ENCODE measurements at places on chromosomes 16 and 17.

GRCh38 chr17:55555772-55556171 lies 44.5 kb upstream of the SMIM36 start:
- no peak for DNase-seq

- no peak for DNase-seq
These were observed 162.7 kb upstream of the CDC42EP4 start for GRCh38 chr17:73474370-73474988.

DNA sequence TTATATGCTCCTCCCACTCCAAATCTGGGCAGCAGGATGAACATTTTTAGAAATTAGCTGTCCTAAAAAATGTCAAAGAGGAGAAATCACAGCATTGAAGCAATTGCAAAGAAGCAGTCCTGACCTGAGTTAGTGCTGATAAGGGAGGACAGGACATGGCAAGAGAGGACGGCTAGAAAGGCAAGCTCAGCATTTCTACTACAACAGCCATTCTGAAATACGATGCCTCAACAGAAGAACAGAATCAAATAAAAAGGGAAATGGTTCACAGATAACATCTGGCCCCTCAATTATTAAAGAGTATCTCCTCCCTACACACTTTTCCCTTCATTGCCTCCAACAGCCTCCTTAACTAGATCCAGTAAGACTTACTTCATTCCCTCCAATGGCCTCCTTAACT lies 18.3 kb downstream of the VPS53 start:
- no peak for DNase-seq

DNA sequence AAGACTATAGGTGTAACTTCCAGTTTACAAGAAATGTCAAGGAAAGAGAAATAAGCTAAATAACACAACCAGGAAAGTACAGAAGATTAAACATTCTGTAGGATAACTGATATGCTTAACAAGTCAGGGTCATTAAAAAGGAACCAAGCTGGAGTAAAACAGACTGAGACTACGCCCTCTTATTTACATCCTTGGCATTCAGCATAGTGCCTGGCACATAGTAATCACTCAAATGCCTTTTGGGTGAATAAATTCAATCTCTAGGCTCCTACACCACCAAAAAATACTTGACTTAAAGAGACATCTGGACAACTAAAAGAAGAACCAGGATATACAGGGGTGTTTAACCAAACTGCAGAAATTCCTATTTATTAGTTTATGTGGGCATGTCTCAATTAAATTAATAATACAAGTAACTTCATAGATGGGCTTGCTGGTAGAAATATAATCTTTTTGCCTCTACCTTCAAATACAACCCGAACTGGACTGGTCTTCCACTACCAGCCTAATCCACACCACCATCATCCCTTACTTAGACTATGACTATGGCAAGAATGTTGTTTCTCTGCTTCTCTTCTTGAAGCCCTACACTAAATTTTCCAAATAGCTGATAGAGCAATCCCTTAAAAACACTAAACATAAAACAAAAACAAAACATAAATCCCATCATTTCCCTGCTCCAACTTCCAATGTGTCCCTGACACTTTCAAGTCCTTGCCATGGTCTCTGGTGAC lies 47.7 kb upstream of the ULK2 start:
- DNase-seq: no peak

- DNase-seq: no peak
These were observed 843.7 kb downstream of the CDH11 start for GRCh38 chr16:64278196-64278595.

- DNase-seq: no peak
These were observed 5.9 kb downstream of the FOXJ1 start for GRCh38 chr17:76134911-76135809.

DNA sequence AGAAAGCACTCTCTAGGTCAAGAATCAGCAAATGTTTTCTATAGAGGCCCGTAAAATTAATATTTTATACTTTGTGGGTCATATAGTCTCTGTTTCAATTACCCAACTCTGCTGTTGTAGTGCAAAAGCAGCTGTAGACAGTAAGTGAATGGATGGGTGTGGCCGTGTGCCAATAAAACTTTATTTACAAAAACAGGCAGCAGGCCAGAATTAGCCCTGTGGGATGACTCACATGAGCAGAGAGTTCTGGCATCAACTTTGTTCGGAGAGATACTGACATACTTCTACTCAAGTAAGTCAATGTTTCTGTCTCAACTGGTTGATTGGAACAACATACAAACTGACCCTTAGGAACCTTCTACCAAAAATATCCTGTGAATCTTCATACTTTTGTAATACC lies 616.2 kb downstream of the MAF start:
- no peak for DNase-seq

GRCh38 chr16:88375996-88376834 lies 6.5 kb upstream of the ZNF469 start:
- DNase-seq: no peak

DNA sequence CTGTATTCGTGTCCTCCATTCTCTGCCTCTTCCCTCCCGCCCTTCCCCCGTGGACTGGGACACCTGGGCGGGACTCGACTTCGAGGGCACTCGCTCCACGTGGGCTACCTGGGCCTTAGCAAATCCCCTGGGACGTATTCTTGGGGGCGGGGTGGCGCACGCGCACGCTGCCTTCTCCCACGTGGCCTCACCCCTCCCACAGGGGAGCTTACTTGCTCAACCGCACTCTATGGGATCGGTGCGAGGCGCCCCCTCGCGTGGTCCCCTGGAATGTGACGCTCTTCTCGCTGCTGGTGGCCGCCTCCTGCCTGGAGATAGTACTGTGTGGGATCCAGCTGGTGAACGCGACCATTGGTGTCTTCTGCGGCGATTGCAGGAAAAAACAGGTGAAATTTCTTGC lies 3.5 kb downstream of the VMO1 start:
- no peak for DNase-seq

DNA sequence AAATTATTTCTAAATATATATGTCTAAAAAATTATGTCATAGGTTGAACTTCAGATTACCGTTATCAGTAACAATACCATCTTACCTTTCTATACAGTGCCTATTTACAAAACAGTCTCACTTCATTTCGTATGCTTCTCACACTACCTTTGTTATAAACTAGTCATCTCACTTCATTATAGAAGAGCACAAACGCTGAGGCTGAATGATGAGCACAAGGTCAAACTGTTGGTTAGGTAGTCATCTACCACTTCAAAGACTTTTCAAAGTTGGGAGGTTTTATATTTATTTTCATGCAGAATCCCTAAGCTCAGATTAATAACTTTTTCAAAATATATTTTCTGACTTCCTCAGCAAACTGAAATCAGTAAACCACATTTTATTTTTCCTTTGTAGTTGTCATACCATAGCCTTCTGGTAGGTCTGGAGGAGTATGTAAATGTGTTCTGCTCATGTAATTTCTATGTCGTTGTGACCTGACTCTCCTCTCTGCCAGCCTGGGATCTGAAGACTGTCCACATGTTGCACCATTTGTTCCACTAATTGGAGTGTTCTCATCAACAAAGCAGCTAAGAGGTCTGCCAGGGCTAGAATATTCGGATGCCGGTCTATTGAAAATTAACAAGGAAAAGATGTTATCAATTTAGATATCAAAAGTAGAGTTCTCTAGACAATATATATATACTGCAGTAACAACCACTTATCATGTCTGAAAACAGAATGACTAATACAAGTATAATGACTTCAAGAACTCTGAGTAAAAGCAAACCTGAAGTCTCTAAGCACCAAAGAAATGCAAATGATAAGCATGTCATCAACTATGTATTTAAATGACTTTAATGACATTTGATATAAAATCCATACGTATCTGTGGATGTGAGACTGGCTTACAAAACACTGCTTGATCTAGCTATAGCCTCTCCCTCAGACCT lies 73.9 kb downstream of the CEP95 start:
- no peak for DNase-seq

DNA sequence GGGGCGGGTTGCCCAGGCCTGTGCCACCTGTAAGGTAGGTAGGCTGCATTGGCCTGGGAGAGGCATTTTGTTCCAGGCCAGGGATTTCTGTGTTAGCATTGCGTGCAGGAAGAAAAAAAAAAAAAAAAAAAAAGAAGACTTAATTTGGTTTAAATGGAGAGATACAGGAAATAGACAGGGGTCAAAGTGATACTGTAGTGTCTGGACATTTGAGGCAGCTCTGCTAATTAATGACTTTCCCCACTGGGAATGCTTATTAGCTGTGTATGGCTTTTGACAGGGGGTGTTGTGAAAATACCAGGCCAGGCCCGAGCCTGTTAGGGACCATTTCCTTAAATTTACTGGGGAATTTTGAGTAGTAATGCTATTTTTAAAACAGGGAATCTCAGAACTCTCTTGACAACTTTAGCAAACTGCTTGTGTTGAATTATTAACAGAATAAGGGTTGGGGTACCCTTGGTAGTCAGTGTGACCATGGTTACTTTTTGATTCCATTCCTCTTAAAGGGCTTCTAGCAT lies 1.0 kb downstream of the MAP2K4 start:
- no peak for DNase-seq

DNA sequence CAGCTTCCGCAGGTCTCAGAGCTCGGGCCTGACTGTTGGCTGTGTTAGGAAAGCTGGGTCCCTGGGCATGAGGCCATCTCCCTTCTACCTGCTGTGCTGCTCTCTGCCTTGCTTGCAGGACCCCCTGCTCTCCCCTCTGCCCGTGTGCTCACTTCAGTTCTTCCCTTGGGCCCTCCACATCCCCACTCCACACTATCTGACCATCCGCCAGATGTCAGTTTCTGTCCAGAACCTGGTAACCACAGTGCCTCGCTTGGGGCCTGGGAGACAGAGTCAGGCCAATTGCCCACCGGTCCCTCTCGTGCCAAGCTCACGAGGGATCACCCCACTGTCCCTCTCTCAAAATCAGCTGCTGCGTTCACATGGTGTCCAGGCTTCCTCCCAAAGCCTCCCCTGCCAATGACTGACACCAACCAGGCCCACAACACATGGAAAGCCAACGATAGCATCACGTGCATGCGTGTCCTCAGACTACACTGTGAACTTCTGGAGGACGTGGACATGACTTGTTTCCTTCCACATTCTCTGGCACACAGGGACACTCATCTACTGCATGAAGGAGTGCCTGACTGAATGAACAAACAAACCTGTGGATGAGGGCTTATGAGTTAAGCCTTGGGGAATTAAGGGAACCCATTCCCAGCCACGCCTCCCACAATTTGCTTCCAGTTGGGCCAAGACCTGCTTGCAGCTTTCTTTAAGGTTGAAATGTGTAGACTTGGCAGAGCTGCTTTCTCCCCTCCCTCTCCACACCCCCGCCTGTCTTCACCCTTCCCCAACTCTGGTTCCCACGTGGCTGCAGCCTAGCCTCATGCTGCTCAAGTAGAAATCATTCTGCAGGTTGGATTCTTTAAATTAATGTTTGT lies 72.5 kb upstream of the ZNF423 start:
- no peak for DNase-seq

DNA sequence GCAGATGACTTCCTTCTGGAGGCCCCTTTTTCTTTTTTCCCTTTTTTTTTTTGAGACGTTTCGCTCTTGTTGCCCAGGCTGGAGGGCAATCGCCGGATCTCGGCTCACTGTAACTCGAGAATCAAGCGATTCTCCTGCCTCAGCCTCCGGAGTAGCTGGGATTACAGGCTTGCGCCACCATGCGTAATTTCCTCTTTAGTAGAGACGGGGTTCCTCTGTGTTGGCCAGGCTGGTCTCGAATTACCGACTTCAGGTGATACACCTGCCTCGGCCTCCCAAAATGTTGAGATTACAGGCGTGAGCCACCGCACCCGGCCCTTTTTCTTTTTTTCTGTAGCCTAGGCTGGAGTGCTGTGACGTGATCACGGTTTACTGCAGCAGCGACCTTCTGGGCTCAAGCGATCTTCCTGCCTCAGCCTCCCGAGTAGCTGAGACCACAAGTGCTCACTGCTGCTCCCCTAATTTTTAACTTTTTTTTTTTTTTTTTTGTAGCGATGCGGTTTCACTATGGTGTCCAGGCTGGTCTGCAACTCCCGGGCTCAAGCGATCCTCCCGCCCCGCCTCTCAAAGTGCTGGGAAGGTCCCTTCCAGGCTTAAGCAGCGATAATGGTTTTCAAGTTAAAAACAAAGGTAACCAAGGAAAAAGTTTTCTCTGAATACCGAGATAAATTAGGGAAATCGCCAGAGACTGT lies 956 bp upstream of the IST1 start:
- no peak for DNase-seq

DNA sequence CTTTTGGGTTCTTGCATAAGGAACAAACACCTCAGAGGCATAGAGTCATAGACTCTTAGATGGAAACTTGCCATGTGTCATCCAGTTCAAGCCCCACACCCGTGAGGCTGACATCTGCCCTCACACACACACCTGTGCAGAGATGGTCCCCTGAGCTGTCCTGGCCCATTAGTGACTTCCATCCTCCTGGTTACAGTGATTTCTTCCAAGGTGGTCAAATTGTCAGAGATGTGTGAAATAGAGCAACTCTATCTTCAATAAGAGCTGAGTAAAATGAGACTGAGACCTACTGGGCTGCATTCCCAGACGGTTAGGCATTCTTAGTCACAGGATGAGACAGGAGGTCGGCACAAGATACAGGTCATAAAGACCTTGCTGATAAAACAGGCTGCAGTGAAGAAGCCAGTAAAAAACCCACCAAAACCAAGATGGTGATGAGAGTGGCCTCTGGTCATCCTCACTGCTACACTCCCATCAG lies 342.2 kb upstream of the TNRC6C start:
- DNase-seq: no peak

GRCh38 chr17:61415374-61416210 lies 15.9 kb downstream of the TBX2 start:
- no peak for DNase-seq

DNA sequence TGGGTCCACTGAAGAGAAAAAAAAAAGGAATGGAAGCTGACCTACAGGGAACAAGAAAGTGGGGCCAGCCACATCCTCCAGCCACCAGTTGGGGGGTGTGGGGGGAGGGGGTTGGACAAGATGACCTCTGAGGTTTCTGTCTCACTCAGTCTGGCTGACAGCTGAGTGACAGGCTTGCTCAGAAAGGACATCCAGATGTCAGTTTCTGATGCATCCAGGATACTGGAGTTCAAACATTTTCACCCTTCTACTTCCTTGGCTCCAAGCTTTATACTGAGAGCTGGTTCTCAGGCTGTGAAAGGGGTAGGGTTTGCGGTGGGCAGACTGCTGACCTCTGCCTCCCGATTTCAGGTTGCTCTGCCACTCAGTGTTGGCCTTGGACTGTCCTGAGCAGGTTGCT lies 2178.3 kb downstream of the TP53TG3F start:
- DNase-seq: no peak

GRCh38 chr16:63945806-63946205 lies 1176.1 kb downstream of the CDH11 start:
- DNase-seq: no peak

DNA sequence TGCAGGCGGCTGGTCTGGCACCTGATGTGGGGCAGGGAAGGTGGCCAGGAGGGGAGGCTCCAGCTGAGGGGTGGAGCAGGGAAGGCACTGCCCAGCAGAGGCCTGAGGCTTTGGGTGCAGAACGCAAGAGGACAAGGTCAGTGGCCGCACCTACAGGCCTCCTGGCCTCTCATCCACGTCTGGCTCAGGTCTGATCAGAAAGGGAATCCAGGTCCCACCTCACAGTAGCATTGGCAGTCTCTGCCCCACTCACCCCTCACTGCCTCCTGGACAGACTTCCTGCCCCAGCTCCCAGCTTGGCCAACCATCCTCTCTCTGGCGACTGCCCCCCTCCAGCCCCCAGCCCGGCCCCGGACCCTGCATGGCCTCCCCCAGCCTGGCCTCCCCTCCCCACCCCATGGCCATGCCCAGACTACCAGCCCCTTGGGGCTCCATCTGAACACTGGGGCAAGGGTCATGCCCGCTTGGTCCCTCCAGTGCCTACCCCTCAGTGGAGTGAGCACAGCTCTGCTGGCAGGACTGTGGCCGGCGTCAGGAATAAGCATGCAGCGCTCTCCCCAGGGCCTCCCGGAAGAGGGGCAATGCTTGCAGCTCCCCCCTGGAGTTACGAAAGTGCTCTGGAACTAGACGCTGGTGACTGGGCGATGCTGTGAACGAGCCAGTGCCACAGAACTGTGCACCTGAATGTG lies 4.6 kb downstream of the UTS2R start:
- no peak for DNase-seq

Measured in stimulated activated CD4-positive, alpha-beta T cell treated with anti-CD3 and anti-CD28 coated beads, TNF-alpha, amount 100 ng/mL, for 24 hours (primary cell).